ENCODE measurements at places on chromosomes 12 and 14. TPM values are rescaled to one million over a fixed set of nuclear protein-coding genes. Genes with fewer than 3 reads are reported as not detected.

The ZC2HC1C gene
- 0.45 TPM for total RNA-seq

The CCDC88C gene
- 50.3 TPM for total RNA-seq

The SLC17A8 gene
- total RNA-seq: not detected

The KANSL2 gene
- 68.0 TPM for total RNA-seq

The EML1 gene
- total RNA-seq: 1.3 TPM

The COA8 gene
- total RNA-seq: 53.2 TPM

DNA sequence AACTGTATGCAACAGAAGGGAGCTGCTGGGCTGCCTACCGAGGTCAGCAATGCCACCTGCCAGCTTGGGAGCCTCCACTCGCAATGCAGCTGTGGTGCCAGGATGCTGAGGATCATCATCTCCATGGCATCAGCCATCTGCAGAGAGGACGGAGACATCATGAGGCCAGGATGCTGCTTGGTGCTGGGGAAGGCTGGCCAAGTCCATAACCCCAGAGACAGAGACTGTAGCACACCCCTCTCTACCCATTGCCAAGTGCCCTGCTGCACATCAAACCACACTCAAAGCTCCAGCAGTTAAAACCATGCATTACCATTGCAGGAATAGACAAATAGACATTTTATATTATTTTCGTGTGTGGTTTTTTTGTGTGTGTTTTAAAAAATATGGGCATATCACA, 43.5 kb downstream of the SVOP start:
- no peak for DNase-seq

DNA sequence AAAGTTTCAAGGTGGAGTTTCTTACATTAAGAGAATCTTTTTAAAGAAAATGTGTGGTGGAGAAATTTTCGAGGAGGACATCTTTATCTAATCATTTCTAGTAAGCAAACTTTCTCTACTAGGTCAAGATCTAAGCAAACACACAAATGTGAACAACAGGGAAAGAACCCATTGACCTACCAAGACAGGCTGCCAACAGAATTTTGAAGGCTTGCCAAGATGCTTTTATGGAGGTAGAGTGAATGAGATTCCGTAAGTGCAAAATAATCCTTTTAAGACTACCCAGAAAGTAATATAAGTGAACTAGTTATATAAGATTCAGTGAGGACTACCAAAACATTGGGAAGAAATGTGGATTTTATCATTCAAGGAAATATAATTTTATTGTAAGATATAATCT, 357.1 kb upstream of the PDE3A start:
- DNase-seq: no peak

- DNase-seq: no peak
Measured at GRCh38 chr14:52898496-52898895, 52.4 kb downstream of the FERMT2 start.

DNA sequence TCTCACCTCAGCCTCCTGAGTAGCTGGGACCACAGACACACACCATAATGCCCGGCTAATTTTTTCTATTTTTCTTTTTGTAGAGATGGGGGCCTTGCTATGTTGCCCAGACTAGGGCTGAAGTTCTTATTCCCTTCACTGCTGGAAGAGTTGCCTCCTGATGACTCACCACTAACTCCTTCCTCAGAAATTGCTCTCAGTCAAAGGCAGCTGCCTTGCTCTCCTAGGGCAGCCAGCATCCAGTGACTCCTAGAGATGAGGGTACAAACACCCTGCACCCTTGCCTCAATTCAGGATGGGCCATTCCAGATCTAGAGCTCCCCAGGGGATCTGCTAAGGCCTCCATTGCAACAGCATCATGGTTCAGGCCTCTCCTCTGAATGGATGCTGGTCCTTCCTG, 54.0 kb upstream of the RASSF8 start:
- DNase-seq: no peak

- peak; percentile 62 for DNase-seq
Measured at GRCh38 chr14:91177073-91178034, 63.5 kb downstream of the DGLUCY start.

DNA sequence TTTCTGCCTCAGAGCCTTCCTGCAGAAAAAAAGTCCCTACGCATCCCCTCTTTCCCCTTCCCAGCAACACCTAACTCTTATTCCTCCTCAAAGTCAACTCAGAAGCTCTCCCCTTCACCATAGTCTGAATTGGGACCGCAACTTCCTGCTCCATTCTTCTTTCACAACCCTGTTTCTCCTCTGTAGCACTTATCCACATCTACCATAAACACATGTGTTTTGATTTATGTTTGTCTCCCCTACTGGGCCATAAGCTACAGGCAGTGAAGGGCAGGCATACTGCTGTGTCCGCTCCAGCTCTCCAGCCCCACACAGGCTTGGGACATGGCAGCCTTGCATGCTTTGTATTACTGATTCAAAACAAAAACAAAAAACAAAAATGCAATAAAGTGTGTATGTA, 5.9 kb downstream of the SDR9C7 start:
- DNase-seq: no peak

GRCh38 chr12:54472494-54473262, 724 bp downstream of the GTSF1 start:
- no peak for DNase-seq

- DNase-seq: no peak
Measured at GRCh38 chr14:59037086-59037485, 151.4 kb upstream of the DAAM1 start.

GRCh38 chr14:51653079-51653774, 1.5 kb downstream of the FRMD6 start:
- no peak for DNase-seq

DNA sequence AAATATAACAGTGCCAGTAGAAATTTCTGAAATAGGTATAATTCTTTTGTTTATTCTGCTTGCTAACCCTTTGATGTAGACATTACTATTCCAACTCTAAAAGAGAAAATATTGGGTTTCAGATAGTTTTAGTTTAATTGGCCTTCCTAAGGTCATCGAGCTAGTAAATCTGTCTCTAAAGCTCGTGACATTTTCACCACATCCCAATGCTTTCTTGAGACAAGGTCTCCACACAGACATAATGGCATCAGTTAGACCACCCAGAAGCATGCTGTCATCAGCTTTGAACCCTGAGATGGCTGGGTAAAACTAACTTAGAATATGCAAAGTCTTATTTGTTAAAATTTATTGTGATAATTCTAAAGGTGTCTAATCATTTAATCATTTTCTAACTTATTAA, 52.0 kb downstream of the PIK3C2G start:
- no peak for DNase-seq

DNA sequence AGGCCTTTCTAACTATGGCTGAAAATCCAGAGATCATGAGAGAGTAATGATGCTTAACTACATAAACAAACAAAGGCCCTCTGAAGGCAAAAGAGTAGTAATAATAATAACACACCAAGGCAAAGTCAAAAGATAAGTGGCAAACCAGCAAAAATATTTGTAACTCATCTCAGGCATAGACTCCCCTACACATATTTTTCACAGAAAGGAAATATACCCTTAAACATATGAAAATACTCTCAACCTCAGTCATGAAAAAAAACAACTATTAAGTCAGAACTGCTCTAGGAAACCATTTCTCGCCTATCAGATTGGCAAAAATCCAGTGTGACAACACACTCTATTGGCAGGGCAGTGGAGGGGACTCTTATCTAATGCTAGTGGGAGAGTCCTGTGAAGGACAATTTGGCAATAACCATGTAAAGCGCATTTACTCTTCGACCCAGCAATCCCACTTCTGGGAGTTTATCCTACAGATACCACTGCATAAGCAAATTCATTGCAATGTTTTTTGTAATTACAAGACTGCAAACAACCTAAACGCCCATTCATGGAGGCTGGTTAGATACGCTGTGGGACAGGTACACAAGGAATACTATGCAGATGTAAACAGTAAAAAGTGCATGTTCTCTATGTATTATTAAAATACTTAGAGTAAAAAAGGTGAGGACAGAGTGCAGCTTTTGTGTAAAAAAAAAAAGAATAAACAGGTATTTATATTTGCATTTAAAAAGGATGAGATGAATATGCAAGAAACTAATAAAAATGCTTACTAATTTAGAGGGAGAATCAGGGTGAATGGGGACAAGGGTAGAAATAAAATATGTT, 26.0 kb upstream of the IL22 start:
- no peak for DNase-seq
